Stimulated activated CD8-positive, alpha-beta memory T cell treated with anti-CD3 and anti-CD28 coated beads, Interleukin-7, amount 100 ng/mL, for 1 hour (primary cell): ENCODE measurements at places on chromosomes 7 and 10.

DNA sequence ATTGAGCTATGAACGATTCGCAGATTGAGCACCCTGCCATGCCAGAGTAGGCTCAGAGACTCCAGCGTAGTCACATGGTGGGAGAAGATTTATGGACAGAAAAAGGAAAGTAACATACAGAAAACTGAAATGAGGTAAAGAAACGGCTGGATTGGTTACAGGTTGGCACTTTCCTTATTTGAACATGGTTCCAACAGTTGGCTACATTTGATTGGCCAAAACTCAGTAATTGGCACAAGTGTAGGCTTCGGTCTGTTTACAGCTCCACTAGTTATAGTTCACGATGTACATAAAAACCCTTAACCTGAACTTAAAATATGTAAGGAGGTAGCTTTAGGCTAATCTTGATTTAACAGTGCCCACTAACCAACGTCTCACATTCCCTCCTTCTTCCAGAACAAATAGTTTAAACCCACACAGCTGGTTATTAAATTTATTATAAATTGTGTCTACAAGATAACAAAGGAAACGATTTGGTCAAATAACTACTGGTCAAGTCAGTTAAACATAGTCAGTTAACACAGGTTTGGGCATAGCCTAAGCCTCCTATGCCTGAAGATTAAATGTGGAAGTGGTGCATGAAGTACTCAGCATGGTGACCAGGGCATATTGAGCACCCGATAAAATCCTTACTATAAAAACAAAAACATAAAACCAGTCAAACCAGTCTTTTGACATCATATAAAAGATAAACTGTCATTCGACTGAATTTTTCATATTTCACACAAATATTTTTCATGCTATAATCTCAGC is 17.9 kb upstream of the MTERF1 start:
- DNase-seq = no peak

GRCh38 chr10:33813871-33814270 is 479.4 kb upstream of the NRP1 start:
- no peak for DNase-seq

DNA sequence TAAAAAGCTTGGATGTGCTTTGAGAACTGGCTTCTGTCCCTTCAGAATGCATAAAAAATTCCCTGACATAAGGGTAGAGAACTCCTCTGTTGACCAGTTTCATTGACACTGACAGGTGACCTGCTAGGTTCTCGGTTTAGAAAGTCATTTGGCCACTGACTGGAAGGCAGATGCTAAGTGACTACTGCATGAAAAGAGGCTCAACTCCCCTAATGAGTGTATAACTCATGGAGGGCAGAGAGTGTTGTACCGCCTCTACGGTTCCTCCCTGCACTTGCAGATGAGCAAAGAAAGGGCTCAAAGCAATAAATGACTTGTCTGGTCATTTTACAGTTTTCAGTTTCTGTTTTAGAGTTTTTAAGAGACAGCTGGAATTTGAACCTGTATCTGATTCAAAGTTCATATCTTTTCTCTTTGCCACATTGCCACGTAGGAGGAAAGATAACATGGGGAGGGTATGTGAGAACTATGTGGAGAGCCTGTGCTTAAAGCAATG is 2.9 kb upstream of the FGL2 start:
- DNase-seq = no peak

DNA sequence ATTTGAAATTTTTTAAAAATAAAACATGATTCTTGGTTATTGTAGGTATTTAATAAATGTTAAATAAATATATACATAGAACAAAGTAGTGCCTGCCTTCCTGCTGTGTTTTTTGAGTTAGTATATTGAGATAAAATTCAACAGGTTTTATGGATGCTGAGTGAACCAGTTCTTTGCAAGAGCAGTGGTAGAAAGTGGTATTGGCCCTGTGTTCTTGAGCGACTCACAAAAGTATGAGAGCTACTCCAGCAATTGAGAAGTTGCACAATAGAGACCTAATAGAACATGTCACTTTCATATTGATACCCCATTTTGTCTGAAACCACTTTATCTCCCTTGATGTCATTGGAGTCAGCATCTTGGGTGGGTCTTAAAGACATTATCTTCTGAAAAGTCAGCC is 32.6 kb upstream of the GJD4 start:
- DNase-seq = no peak

DNA sequence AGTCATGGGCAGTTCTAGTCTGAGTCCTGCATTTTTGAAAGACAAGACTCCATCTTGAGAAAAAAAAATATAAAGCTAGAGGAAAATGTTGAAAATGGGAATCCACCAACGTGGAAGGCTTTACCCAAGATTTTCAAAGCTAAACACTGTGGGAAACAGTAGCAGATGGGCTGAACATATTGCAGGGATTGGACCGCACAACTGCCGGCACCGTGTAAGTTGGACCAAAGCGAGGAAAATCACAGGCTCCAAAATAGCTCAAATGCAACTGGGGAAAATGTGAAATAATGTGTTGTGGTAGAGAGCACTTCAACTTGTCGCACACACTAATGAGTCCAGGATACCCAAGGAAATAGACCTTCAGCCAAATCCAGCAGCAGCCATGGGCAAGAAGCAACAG is 26.4 kb upstream of the ADRB1 start:
- no peak for DNase-seq

DNA sequence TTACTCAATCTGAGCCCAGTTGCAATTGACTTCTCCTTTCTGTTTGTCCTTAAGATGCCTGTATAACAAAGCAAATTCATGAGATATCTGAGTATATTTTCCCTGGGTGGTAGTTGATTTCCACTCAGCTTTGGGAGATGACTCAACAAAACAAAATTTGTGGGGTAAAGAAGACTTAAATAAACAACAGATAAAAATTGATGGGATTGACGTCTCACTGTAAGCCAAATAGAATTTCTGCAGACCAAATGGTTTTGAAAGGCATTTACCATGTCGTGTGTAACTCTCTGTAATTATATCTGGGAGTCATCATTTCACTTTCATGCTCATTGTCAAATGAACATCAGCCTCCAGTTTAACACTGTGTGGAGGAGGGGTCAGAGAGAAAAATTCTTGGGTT is 255.4 kb upstream of the MYO3A start:
- no peak for DNase-seq

DNA sequence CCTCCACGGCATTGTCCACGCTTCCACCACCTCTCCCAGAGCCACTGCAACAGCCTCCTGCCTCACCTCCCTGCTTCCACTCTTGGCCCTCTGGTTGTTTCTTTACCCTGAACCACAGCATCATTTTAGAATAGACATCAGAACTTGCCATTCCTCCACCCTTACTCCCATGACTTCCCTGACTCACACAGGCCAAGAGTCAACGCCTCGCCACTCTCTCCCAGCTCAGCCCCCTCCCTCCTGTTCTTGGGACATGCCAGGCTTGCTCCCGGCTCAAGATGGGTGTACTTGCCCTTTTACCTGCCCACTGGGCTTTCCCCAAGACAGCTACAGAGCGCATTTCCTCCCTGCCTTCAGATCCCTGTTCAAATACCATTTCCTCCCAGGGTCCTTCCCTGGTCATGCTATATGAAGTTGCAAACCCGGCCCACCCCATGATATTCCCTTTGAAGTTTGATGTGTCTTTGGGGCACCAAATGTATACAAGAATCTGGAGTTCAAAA is 429.1 kb downstream of the RPS24 start:
- DNase-seq = no peak

DNA sequence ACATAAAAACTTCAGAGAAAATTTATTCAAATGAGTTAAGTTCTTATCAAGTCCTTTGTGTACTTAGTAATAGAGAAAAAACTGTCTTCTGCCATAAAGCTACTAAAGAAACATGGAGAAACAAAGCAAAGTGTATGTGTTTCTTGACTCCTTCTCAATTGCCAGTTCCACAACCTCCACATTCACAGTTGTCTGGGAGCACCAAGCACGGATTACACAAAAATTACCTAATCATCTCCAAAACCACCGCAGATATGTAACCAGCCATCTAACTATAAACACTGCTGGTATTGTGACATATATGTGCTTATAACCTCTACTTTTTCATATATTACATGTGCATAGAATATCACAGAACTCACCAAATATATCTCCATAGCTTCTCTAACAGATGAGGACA is 23.1 kb downstream of the MAGI2 start:
- DNase-seq = no peak

DNA sequence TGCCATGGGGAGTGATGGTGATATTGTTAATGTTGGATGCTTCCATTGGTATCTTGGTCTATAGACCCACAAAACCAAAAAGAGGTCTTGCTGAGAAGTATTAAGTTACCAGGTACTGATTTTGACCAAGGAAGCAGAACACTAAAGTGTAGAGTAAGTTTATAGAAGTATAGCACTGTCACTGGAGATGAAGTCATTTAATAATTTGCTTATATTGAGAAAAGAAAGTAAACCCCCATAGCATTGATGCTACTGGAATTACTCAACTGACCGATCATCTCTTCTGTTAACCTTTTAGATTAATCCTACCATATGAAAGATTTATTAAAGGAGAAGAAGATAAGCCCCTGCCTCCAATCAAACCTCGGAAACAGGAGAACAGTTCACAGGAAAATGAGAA is 183.2 kb downstream of the RTKN2 start:
- no peak for DNase-seq

GRCh38 chr10:8584666-8585065 is 530.2 kb downstream of the GATA3 start:
- no peak for DNase-seq
